ENCODE measurements at places on chromosomes 12 and 14.

DNA sequence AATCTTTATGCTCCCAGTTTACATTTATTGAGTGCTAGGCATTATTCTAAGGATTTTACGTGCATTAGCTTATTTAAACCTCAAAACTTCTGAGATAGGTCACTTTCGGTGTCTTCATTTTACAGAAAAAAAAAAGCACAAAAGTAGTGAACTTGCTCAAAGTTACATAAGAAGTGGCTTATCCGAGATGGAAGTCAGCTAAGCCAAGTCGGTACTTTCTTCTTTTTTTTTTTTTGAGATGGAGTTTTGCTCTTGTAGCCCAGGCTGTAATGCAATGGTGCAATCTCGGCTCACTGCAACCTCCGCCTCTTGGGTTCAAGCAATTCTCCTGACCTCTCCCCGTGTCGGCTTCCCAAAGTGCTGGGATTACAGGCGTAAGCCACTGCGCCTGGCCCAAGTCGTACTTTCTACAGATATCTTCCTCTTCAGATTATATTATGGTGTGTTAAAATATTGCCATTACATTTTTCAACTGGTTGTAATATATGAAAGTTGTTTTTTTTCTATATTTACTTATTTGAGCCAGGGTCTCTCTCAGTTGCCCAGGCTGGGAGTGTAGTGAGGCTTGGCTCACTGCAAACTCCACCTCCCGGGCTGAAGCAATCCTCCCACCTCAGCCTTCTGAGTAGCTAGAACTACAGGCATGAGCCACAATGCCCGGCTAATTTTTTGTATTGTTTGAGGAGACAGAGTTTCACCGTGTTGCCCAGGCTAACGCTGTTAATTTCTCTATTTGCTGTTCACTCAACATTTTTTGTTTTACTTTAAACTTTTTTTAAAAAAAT, 8.9 kb downstream of the DPPA3 start:
- H3K27me3 ChIP-seq = no peaks in the 10 kb centered on the region
- no peaks in the 10 kb centered on the region for H3K36me3 ChIP-seq
- H3K27ac ChIP-seq = no peak overlapping the region

- no peaks in the 10 kb centered on the region for H3K4me1 ChIP-seq
- no peaks in the 10 kb centered on the region for H3K36me3 ChIP-seq
- no peak overlapping the region for H3K4me3 ChIP-seq
- DNase-seq = no peak
- H3K27ac ChIP-seq = no peak overlapping the region
- no peaks in the 10 kb centered on the region for H3K27me3 ChIP-seq
Measured at GRCh38 chr12:46892887-46893286, 67.1 kb upstream of the SLC38A4 start.

DNA sequence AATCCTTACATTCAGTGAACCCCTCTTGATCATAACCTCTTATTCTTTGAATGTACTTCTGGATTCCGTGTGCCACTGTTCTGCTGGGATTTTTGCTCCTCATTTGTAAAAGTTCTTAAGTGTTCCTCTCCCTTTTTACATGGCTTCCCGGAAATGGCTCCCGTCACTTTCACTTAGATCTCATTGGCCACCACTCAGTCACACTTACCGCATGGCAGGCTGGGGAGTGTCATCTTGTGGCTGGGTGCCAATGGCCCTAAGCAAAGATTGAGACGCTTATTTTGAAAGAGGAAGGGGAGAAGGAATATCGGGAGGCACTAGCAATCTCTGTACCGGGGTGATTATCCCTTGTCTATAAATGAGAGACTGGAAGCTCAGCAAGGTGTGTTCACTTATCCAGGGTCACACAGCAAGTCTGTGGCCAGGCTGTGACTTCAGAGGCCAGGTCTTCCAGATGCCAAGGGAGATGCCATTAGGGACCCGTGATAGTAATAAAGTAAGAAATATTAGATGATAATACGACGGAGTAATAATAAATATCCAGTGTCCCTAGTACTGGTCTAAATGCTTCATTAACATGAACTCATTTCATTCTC, 68.8 kb downstream of the RNFT2 start:
- H3K4me3 ChIP-seq = no peak overlapping the region
- no peak for DNase-seq
- no peaks in the 10 kb centered on the region for H3K27me3 ChIP-seq
- H3K4me1 ChIP-seq = no peaks in the 10 kb centered on the region
- no peaks in the 10 kb centered on the region for H3K36me3 ChIP-seq

DNA sequence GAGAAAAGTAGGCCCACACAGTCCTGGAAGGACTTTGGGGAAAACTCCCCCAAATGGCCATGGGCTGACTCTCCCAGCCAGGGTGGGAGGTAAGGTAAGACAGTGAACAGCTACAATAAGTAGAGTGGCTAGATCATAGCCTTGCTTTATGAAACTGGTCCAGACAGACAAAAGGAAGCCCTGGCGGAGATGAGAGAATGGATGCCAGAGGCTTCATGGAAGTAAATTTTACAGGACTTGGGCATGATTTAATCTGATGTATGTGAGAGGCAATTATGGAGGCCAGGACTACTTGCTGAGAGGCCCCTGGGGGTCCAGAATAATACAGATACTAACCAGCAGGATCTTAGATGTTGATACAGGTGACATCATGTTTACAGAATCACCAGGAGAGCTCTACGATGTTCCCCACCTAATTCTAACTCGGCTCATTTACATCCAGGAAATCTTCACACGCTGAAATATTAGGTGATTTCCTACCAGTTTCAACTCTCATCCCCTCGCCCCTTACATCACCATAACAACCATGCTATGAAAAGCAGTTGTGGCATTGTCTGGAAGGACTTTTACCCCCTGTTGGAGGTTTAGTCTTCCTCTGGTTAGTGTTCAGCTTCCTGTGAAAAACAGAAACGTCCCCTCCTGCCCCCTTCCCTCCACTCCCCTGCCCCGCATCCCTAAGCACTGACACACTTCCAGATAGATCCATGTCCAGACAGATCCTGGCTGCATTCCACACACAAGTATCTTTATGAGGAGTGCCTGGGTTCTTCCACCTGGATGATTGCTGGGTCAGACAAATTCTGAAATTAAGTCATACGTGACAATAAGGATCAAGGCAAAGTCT, 39.5 kb upstream of the NT5DC3 start:
- H3K36me3 ChIP-seq = no peaks in the 10 kb centered on the region
- H3K27me3 ChIP-seq = no peaks in the 10 kb centered on the region
- no peak overlapping the region for H3K4me3 ChIP-seq
- DNase-seq = no peak

- DNase-seq = no peak
- H3K4me1 ChIP-seq = no peaks in the 10 kb centered on the region
- H3K36me3 ChIP-seq = no peaks in the 10 kb centered on the region
- no peak overlapping the region for H3K27ac ChIP-seq
- H3K27me3 ChIP-seq = no peaks in the 10 kb centered on the region
Measured at GRCh38 chr14:71206766-71207371, 299.6 kb downstream of the PCNX1 start.

DNA sequence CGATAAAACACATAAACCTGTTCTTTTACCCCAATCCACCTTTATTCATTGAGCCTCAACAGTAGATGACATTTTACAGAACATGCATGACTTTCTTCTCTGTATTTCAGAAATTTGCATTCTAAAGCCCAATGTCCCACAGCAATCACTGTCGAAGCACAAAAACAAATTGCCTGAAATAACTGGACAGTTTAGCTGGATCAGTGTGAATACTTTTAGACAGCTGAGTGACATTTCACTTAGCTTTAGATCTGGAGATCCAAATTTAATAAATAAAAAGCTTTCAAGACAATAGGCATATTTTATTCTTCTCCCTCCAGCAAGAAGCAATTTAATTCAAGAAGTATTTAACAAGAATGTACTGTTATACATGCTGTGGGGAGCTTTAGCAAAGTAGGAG, 109.1 kb upstream of the FSCB start:
- DNase-seq = no peak
- no peaks in the 10 kb centered on the region for H3K27me3 ChIP-seq
- no peak overlapping the region for H3K27ac ChIP-seq

GRCh38 chr14:87141801-87142200, 851.2 kb downstream of the GALC start:
- DNase-seq = no peak
- no peak overlapping the region for H3K27ac ChIP-seq
- no peaks in the 10 kb centered on the region for H3K4me1 ChIP-seq
- H3K36me3 ChIP-seq = no peaks in the 10 kb centered on the region
